Activated naive CD4-positive, alpha-beta T cell treated with anti-CD3 and anti-CD28 coated beads for 36 hours (primary cell): ENCODE measurements at places on chromosomes 1 and 21.

- no peaks in the 10 kb centered on the region for H3K27me3 ChIP-seq
- no peaks in the 10 kb centered on the region for H3K4me1 ChIP-seq
- peak; percentile 12 for DNase-seq
- no peaks in the 10 kb centered on the region for H3K36me3 ChIP-seq
- no peak overlapping the region for H3K4me3 ChIP-seq
These were observed 99.3 kb downstream of the PLD5 start for GRCh38 chr1:242425232-242425631.

- peaks cover 4% of the 10 kb centered on the region for H3K36me3 ChIP-seq
- peak; percentile 63 for DNase-seq
- H3K27ac ChIP-seq, result no peak within 1 kb of the TSS
- H3K4me1 ChIP-seq, result peaks cover 10% of the 10 kb centered on the region
- peak within 1 kb of the TSS; percentile 59 for H3K4me3 ChIP-seq
- peaks cover 24% of the 10 kb centered on the region for H3K27me3 ChIP-seq
These were observed at the start of gene BMP8A for GRCh38 chr1:39491146-39491921. TSS of gene BMP8A (plus strand) at chr1:39491636. CDS start at chr1:39491992, 356 bp downstream.

DNA sequence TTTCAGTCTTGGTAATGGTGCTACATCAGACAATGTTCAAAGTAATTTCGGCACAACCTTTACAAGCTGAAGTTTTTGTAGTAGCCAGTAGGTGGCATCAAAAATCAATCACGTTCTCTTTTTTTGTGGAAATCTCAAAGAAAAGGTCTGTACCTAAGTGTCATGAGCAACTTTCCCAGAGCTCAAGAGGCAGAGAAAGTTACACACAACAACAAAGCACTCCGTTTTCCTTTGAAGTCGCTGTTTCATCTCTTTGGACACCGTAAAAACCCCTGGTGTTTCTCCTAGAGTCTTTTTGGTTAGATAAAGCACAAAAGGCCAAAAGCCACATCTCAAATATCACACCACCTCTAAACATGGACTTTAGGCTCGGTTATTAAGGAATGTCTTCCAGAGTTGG is 131.6 kb downstream of the LHX8 start:
- H3K36me3 ChIP-seq, result no peaks in the 10 kb centered on the region
- no peak for DNase-seq
- no peak overlapping the region for H3K4me3 ChIP-seq
- H3K27me3 ChIP-seq, result no peaks in the 10 kb centered on the region

GRCh38 chr1:25617625-25618432 is 1.2 kb downstream of the MAN1C1 start:
- H3K27ac ChIP-seq, result peak overlapping the region; percentile 72
- peaks cover 67% of the 10 kb centered on the region for H3K4me1 ChIP-seq
- DNase-seq, result no peak
- H3K4me3 ChIP-seq, result peak overlapping the region; percentile 88
- no peaks in the 10 kb centered on the region for H3K36me3 ChIP-seq

- no peak for DNase-seq
- no peak overlapping the region for H3K27ac ChIP-seq
- H3K36me3 ChIP-seq, result peaks cover 10% of the 10 kb centered on the region
- H3K27me3 ChIP-seq, result no peaks in the 10 kb centered on the region
- H3K4me1 ChIP-seq, result peaks cover 47% of the 10 kb centered on the region
- H3K4me3 ChIP-seq, result no peak overlapping the region
These were observed 98.5 kb downstream of the ASH1L start for GRCh38 chr1:155463865-155464650.

DNA sequence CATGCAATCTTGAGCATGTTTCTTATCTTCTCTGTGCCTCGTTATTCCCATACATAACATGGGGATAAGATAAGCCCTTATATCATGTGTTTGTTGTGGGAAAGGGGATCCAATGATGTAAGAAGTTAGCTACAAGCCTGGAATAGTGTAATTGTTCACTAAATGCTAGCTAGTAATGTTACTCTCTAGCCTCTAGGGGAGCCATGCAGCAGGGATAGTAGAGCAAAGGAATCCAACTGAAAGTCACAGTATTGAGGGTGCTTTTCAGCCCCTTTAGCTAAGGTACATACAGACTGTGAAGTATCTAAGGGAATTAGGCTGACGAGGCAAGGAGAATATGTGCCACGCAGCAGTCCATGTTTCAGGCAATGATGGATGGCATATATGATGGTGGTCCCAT is 46.9 kb downstream of the IL23R start:
- H3K27ac ChIP-seq, result peak overlapping the region; percentile 87
- DNase-seq, result no peak
- H3K4me1 ChIP-seq, result peaks cover 67% of the 10 kb centered on the region
- H3K4me3 ChIP-seq, result no peak overlapping the region
- no peaks in the 10 kb centered on the region for H3K27me3 ChIP-seq

DNA sequence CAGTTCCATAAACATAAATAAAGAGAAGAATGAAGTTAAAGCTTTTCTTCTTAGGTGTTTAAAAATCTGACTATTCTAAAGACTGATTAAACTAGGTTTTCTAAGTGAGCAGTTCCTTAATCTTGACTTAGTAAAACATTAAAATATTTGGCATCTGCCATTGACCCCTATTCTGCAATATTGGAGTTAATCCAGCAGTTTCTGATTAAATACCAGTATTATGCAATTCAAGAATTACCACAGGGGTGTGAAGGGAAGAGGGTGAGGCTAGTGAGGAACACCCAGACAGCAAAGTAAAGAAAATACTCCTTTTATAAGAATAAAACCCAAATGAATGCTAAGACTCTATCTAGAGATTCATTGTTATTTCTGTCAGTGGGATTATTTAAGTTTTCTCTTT is 40.9 kb downstream of the CLIC4 start:
- no peak for DNase-seq
- H3K4me3 ChIP-seq, result no peak overlapping the region
- no peaks in the 10 kb centered on the region for H3K36me3 ChIP-seq
- H3K4me1 ChIP-seq, result peaks cover 2% of the 10 kb centered on the region
- no peaks in the 10 kb centered on the region for H3K27me3 ChIP-seq
- H3K27ac ChIP-seq, result no peak overlapping the region

DNA sequence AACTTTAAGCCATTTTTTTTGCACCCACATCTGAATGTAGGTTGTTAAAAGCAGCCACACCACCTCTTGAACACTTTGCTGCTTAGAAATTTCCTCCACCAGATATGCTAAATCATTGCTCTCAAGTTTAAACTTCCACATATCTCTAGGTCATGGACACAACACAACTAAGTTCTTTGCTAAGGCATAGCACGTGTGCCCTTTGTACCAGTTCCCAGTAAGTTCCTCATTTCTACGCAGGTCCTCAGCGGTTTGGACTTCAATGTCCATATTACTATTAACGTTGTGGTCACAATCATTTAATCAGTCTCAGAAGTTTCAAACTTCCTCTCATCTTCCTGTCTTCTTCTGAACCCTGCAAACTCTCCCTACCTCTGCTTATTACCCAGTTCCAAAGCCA is 661.6 kb upstream of the PKN2 start:
- H3K36me3 ChIP-seq, result no peaks in the 10 kb centered on the region
- no peaks in the 10 kb centered on the region for H3K4me1 ChIP-seq
- H3K27ac ChIP-seq, result no peak overlapping the region

DNA sequence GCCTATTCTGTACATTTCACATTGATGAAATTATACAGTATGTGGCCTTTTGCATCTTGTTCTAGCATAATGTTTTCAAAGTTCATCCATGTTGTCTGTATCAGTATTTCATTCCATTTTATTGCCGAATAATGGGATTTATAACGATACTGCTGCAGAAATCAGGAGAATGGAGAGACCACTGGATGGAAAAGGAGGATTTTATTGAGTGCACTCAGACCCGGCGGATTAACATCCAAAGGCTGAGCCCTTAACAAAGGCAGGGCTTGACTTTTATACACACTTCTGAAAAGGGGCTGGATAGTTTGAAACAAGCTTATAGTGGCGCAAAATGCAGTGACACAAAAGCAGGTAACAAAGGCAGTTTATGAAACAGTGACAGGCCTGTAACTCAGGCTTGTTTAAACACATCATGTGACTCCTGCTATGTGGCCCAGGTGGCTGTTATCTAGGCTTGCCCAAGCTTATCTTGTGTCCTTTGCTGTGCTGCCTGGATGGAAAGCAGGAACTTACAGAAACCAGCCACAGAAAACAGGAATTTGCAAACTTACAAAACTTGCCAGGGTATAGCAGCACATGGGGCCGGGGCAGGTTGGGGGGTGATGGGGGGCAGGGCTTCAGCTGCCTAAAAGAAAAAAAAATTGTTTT is 32.8 kb upstream of the KCNJ15 start:
- peak; percentile 52 for DNase-seq
- no peak overlapping the region for H3K27ac ChIP-seq
- no peak overlapping the region for H3K4me3 ChIP-seq
- H3K27me3 ChIP-seq, result no peaks in the 10 kb centered on the region
- peaks cover 3% of the 10 kb centered on the region for H3K36me3 ChIP-seq
